Thoracic aorta (tissue), 2 donors: ENCODE measurements at places on chromosomes 12 and 14. TPM values are rescaled to one million over a fixed set of nuclear protein-coding genes. Genes with fewer than 3 reads are reported as not detected.

MEG3 gene
- 153 TPM for total RNA-seq

GRCh38 chr14:95472819-95473251 is 43.6 kb downstream of the SYNE3 start:
- H3K36me3 ChIP-seq, result peaks cover 33% of the 10 kb centered on the region
- H3K27ac ChIP-seq, result no peak overlapping the region
- no peak overlapping the region for H3K4me3 ChIP-seq
- DNase-seq, result no peak

ETFBKMT gene
- total RNA-seq, result 1.4 TPM

PRKD1 gene
- total RNA-seq, result 34.0 TPM

DNA sequence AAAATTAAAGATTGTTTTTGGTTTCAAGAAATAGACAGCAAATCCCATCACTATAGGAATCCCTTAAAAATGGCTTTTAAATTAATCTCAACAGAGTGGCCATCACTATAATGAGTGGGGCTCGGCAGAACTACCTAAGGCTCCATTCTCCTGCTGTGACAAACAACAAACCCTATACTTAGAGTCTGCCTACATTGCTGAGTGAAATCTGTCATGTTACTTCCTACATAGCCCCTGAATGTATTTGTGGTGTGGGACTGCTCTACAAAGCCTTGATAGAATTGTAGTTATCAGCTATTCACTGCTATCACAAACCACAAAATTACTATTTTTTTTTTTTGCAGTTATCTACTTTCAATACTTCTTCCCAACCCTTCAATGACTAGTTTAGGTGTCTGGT is 538.7 kb upstream of the ATXN7L3B start:
- H3K36me3 ChIP-seq, result no peaks in the 10 kb centered on the region
- no peak overlapping the region for H3K4me3 ChIP-seq
- H3K4me1 ChIP-seq, result no peaks in the 10 kb centered on the region
- H3K27me3 ChIP-seq, result no peaks in the 10 kb centered on the region
- DNase-seq, result no peak

IKZF4 gene
- total RNA-seq, result 4.5 TPM

DNA sequence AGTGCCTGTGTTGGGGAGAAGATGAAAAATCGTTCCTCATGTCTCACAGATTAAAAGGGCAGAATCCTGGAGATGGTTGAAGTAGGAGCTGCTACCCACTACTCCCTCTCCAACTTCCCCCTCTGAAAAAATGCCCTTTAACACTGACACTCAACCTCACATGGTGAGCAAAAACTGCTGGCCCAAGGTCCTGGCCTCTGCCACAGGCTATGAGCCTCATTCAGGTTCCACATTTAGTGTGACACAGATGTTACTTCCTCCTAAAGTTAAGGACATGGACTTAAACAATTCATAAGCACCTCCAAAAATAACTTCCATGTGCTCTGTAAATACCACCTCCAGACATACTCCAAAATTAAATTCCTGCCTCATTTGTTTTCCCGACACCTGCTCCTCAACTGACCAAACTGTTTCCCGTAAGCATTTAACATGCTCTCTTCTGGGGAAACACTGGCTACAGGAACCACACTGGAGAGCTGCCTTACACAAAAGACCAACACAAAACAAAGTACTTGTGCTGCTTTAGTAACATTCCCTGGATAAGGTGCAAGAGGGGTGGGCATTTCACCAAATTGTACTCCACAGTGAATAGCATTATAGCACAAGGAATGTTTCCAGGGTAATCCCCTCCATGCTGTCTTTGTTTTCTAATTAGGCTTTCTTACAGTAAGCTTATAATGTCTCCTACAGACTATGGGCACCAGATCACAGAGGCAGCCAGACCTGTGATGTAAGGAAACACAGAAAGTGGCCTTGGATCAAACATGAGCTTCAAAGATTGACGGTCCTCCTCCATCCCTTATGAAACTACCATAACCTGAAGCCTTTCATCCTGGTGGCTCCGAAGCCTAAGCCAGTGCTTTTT is 57.0 kb downstream of the PHLDA1 start:
- H3K4me3 ChIP-seq, result no peak overlapping the region
- H3K27ac ChIP-seq, result no peak overlapping the region
- H3K36me3 ChIP-seq, result no peaks in the 10 kb centered on the region
- peaks cover 18% of the 10 kb centered on the region for H3K4me1 ChIP-seq
- DNase-seq, result no peak
- H3K27me3 ChIP-seq, result no peaks in the 10 kb centered on the region

DNA sequence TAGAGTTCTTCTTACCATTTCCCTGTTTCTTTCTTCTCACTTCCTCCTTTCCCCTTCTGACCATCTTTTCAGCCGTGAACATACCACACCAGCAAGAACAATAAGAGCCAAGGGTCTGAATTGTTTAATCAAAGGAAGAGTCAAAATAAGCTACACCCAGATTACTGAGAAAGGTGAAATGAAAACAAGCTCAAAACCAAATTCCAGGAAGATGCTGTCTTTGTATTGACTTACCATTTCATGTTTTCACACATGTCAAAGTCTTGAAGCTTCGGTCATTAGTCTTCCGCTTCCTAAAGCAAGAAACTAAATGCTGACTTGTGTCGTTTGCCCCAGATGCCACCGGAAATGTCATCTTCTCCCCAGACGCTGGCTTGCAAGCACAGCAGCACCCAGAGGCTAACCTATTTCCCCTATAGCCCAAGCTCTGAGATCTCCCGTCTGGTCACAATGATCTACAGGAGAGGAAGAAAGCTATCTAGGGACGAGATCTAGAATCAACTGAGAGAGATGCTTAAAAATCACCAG is 136.5 kb upstream of the AMIGO2 start:
- H3K36me3 ChIP-seq, result no peaks in the 10 kb centered on the region
- no peak overlapping the region for H3K27ac ChIP-seq
- H3K4me1 ChIP-seq, result peaks cover 6% of the 10 kb centered on the region

SYCP3 gene
- not detected for total RNA-seq

DNA sequence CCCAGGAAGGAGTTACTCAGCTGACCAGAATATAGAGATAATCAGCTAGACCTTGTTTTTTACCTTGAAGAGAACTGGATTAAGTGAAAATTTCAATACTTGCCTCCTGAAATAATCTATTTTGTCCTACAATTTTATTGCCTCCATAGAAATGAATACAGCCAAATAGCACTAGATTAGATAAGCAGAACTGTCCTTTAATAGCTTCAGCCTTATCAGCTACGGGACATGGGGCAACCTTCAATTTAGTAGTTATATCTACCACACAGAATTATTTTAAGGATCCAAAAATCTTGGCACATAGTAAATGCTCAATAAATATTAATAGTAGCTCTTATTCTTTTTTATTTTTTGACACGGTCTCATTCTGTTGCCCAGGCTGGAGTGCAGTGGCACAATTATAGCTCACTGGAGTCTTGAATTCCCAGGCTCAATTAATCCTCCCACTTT is 67.2 kb upstream of the PLEKHG3 start:
- H3K4me3 ChIP-seq, result no peak overlapping the region
- H3K4me1 ChIP-seq, result no peaks in the 10 kb centered on the region
- no peak overlapping the region for H3K27ac ChIP-seq
- no peak for DNase-seq

- H3K4me3 ChIP-seq, result no peak overlapping the region
- peaks cover 53% of the 10 kb centered on the region for H3K4me1 ChIP-seq
- peaks cover 2% of the 10 kb centered on the region for H3K36me3 ChIP-seq
- no peak overlapping the region for H3K27ac ChIP-seq
- no peak for DNase-seq
Measured at GRCh38 chr12:19517583-19517982, 78.3 kb downstream of the AEBP2 start.

PLEKHD1 gene
- 0.14 TPM for total RNA-seq

TOGARAM1 gene
- total RNA-seq, result 8.5 TPM

DNA sequence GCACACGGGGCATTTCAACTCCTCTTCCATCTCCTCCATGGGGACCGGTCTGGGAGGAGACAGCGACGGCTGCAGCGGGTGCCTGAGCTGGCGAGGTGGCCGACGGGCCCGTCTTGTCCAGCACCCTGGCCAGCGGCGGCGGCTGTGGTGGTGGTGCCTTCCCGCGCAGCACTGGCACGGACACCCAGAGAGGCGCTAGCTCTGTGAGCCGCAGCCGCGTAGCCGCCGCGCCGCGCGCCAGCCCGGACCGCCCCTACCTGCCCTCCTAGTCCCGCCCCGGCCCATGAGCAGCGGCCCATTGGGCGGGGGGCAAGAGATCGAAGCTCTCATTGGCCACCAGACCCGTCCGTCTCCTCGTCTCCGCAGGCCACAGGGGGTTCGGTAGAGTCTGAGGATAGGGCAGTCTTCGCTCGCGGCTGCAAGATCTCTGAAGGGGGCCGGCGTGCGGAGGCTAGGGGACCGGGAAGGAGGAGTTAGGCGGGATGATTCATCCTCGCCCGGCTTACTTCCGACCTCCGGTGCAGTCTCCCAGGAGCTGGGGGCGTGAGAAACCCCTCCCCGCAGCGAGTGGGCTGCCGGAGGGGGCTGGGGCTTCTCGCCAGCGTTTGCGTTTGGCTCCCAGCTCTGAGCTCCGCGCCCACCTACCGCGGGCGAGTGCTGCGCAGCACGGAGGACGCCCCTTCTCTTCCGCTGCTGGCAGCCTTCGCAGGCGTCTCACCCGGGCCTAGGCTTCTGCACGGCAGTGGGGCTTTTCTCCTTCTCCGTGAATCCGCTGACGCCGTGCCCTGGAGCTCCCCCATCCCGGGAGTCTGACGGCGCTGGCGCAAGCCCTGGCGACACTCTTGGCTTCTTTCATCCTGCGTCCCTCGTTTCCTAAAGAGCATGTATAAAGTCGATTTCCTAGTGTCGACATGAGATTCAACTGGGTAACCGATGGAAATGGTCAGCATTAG is at the start of gene TRIM9:
TSS of gene TRIM9 (minus strand) at position 205 of the 953 bp plus-strand sequence. CDS start at position 39, 166 bp downstream.
- DNase-seq, result peak; percentile 66
- H3K4me1 ChIP-seq, result peaks cover 8% of the 10 kb centered on the region
- H3K27ac ChIP-seq, result peak within 1 kb of the TSS; percentile 34
- H3K4me3 ChIP-seq, result peak within 1 kb of the TSS; percentile 72
- H3K27me3 ChIP-seq, result peaks cover 7% of the 10 kb centered on the region
- H3K36me3 ChIP-seq, result no peaks in the 10 kb centered on the region

CDKN1B gene
- total RNA-seq, result 61.9 TPM
